Activated naive CD4-positive, alpha-beta T cell (primary cell): ENCODE measurements at places on chromosomes 5 and 9.

GRCh38 chr5:10374046-10375022 is 20.8 kb downstream of the MARCHF6 start:
- no peak for DNase-seq

- no peak for DNase-seq
These were observed 93.5 kb upstream of the RGMB start for GRCh38 chr5:98679963-98680362.

DNA sequence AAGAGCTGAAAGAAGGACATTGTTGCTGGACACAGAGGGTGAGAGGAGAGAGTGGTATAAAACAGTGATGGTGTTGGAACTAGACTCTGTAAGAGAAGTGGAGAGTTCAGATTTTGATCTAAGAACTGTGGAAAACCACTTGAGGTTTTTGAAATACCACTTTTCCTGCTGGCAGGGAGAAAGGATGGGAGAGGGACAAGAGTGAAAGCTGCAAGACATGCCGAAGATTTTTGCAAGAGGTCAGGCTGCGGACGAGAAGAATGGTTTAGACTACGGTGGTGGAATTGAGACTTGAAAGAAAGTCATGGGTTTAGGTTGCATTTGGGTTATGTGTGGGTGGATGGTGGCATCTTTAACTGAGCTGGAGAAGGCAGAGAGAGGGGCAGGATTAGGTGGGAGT is 202.2 kb upstream of the RPS23 start:
- DNase-seq: no peak

GRCh38 chr5:133523013-133523658 is 89.2 kb downstream of the FSTL4 start:
- DNase-seq: no peak

GRCh38 chr9:93830606-93831005 is 124.5 kb downstream of the BARX1 start:
- no peak for DNase-seq

DNA sequence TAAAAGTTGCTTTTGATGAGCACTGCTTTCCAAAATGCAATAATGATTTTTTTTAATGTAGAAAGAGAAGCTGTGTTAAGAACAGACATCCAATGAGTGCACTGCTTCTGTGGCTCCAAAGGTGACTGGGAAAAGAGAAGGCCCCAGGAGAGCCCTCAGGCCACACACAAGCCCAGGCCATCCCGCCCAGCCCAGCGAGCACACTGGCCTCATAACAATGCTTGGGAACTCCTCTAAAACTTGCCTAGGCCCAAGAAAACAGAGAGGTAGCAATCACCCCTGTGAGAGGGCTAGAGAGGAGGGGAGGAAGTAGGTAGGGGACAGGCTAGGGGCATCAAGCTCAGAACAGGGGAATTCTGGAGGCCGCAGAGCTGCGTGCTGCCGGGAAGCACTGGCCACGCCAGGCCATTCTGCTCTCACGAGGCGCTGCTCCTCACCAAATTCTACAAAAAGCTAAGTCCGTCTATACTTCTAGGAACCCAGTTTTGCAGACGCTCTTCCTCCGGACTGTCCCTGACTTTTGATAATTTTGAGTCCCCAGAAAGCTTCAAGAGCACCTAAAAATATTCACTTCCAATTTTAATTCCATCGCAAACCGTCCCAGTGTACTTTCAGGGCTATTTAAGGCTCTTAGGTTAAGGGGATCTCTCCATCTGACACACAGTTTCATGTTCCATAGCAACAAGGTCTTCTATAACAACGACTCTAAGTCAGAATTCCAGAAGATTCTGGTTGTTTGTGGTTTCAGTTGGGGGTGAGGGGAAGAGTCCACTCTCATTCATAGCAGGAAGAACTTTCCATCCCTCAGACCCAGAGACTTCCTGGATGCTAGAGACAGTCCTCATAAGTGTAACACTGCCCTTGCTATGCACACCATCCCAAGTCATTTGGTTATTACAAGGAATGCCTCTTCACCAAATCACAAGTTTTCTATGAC is 51.0 kb downstream of the HABP4 start:
- no peak for DNase-seq

- no peak for DNase-seq
These were observed 870.0 kb upstream of the CDH9 start for GRCh38 chr5:27908341-27908740.

GRCh38 chr9:137278061-137278701 is 655 bp downstream of the TOR4A start:
- DNase-seq: no peak

GRCh38 chr9:112120439-112120925 is 54.6 kb downstream of the SUSD1 start:
- DNase-seq: no peak

DNA sequence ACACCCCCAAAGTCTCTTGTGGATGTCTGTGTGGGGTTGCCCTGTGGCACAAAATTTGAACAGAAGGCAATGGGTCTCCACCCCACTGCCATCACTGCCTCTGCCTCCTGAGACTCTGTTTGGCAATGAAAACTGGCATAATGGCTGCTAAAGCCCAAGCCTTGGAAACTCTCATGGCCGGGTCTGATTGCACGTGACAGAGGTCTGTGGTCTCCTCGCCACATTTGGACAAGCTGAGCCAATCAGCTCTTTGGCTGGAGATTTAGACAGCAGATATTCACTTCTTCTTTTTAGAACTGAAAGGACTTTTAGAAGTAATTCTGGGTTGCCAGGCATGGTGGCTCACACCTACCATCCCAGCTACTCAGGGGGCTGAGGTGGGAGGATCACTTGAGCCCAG is 5.5 kb downstream of the GGTA1 start:
- DNase-seq: no peak

GRCh38 chr9:92610470-92611420 is 59.2 kb downstream of the IPPK start:
- no peak for DNase-seq

- no peak for DNase-seq
These were observed 81.8 kb downstream of the PRDM6 start for GRCh38 chr5:123170816-123171215.

- DNase-seq: no peak
These were observed 17.6 kb upstream of the UBE2D2 start for GRCh38 chr5:139543423-139543991.
